ENCODE measurements at places on chromosomes 11 and 22.

DNA sequence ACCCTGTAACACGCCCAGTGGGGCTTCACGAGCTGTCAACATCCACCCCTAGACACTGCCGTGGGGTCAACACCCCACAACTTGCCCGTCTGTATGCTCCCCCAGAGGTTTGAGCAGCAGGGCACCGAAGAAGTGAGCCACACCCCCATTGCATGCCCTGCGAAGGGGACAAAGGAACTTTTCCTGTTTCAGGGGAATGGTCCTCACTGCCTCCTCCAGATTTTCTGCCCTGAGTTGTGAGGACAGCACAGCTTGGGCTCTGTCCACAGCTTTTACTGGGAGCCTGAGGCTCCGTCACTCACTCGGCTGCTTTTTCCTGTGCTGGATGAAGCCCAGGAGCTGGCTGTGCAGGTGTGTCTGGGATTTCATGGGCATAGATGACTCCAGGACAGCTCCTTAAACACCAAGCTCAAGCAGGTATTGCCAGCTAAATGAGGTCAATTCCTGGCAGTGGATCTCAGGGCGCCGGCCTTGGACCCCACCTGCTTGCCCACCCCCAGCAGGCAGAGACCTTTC is 40.2 kb upstream of the CCDC188 start:
- DNase-seq = no peak

DNA sequence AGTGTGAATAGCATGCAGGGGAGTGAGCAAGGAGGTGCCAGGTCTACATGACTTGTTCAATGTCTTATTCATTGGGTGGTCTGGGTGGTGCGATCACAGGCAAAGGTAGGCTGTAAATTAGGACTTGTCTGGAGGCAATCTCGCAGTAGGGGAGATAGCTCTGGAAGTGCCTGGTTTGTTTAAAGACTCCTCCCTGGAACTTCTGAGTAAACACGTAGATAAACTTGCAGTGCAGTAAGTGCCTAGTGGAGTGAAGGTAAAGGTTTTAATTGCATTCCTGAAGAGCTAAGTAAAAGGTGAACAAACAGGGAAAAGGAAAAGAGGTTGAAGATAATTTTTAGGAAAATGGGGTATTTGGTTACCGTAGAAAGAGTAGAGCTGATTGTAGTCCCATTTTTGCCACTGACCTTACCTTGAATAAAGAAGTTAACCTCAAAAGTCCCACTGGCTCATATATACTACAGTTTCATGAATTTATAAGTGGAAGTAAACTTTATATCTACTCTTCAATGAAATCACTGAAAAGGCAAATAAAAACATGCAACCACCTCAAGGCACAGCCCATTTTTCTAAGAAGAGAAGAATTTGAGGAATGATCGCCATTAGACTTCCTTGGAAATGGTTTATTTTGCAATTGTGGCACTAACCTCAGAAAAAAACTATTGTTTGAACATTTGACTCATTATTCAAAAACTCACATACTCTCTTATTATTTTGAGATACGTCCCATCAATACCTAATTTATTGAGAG is 44.3 kb downstream of the AASDHPPT start:
- no peak for DNase-seq

DNA sequence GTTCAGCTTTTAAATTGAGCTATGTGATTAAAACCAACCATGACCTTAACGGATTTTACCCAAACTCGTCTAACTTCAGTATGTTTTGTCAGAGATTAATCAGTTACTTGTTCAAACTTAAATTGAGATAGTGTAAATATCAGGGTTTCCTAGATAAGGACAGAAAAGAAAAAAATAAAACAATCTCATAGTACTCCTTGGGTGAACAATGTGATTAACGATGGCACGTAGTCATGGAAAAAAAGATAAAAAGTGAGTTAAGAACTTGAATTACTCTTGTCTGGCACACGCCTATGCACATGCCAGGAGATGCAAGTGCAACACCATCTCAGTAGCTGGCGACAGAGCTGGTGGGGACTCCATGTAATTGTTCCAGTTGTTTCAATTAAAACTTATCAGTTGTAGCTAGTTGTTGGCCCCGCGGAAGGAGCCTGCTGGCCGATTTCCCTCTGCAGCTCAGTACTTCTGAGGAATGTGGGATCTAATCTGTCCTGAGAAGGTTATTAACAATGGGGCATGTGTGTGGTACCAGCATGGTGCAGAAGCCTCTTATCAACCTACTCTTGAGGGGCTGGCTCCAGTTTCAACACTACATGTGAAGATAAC is 3.0 kb downstream of the RASSF10 start:
- DNase-seq = peak; percentile 33

DNA sequence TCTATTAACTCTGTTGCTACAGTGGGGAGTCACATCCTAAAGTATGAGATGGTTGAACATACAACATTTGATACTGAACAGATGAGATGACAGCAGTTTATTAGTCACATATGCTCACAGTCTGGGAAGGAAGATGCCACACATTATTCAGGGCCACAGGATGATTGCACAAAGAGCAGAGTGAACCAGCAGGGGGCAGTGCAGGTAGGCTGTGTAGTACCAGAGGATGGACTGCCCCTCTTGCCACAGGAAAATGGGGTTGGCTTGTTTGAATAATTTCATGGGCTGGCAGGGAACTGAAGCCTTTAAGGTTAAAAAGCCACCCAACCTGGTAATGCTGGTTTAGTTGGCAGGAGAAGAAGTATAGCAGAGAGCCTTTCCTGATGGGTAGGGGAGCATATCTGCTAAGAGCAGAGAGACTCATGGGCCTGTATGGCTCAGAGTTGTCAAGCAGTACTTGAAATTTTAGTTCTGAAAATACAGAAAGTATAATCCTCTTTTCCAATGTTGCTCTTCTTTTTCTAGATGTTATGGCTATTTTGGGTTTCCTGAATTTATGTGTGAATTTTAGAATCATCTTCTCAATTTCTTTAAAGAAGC is 180.4 kb upstream of the B3GAT1 start:
- peak; percentile 88 for DNase-seq

DNA sequence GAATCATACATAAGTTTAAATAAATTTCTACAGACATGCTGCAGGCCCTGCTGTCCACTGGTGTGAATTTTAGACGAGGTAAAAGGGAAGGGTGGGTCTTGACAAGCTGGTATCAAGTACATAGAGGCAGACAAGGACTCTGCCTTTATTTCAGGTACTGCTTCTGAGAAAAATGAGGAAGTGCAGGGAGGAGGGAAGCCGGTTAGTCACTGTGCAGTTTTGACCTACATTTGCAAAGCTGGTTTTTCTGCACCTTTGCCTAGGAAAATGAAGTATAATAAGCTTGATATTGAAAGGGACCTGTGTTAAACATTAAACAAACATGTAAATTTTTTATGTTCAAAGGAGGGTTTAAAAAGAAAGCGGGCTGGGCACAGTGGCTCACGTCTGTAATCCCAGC is 24.6 kb downstream of the TMEM45B start:
- no peak for DNase-seq

DNA sequence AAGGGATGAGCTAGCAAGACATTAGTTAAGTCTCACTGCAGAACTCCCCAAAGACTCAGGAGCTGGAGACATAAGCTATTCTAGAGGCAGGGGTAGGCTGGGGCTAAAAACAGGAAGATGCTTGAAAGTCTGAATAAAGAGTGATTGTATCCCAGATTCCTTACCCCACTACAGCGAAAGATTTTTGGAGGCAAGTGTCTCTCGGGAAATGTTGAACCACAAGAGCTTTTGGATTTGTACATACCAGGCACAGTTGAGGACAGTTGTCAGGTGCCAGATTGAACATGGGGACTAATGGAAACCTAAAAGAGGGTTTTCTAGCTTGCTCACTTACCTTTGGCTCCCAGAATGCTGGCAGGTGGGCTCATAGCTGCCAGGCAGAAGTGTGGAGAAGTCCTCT is 43.5 kb upstream of the OR9Q1 start:
- DNase-seq = no peak

DNA sequence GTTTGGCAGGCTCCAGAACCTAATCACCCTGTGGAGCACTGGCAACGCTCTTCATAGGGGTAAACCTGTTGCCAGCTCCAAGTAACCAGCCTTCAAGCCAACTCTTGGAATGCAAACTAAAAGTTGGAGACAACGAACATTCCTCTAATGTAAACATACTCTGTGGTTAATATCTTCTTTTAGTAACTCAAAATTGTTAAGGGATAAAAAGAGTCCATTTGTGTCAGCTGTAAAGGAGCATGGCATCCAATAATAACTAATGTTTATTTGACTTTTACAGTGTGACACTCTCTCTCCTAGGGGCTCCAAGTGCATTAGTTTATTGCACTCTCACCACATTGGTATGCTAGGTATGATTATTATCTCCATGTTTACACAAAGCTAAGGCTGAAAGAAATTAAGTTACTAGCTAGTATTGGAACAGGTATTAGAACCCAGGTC is 31.0 kb upstream of the AMOTL1 start:
- no peak for DNase-seq

DNA sequence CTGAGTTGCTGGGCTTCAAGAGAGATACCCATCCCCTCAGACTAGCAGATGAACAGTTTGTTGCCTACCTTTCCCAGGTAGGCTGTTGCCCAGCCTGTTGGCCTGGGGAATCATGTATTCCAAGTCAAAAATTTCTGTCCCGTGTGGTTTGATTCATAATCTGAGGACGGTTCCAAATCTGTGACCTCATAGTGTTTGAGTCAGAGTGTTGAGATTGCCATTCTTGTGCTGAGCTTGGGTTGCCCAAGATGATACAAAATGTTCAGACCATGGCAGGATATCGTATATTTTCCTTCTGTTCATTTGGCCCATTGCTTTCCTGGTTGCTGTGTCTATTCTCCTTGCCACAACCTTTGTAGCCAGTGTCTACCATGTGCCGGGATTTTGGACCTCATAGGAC is 64.3 kb downstream of the CYB5R2 start:
- DNase-seq = no peak

DNA sequence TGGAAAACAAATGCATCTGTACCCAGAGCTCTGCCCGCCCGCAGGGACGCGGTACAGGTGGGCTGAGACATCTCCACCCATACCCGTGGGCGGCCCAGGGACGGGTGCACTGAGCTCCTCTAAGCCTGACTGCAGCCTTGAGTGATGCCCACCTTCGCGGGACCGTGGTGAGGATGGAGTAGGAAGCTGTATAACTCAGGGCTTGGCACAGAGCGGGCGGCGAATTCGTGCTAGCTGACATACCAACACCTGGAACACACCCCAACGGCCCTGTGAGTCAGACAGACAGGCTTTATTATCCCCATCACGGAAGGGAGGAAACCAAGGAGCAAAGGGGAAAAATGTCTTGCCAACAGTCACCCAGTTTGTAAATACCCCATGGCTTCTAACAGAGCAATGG is 61.9 kb downstream of the SMCO4 start:
- DNase-seq = no peak

DNA sequence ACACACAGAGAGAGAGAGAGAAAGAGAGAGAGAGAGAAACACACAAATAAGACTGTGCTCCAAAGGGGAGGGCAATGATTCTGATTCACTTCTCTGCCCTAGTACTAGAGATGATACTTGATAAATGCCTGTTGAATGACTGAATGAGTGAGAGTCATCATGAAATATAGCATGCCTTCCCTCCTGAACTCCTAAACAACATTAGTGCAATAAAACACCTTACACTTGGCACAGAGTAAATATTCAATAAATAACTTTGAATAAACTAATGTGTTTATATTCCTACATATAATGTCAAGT is 511.2 kb upstream of the RAG2 start:
- DNase-seq = no peak

- DNase-seq = no peak
Measured at GRCh38 chr11:9461760-9462134, 935 bp downstream of the ZNF143 start.

- peak; percentile 42 for DNase-seq
Measured at GRCh38 chr22:45867906-45868555, 108.9 kb downstream of the WNT7B start.

GRCh38 chr11:63445720-63446119 is 45.2 kb downstream of the PLAAT5 start:
- DNase-seq = no peak

DNA sequence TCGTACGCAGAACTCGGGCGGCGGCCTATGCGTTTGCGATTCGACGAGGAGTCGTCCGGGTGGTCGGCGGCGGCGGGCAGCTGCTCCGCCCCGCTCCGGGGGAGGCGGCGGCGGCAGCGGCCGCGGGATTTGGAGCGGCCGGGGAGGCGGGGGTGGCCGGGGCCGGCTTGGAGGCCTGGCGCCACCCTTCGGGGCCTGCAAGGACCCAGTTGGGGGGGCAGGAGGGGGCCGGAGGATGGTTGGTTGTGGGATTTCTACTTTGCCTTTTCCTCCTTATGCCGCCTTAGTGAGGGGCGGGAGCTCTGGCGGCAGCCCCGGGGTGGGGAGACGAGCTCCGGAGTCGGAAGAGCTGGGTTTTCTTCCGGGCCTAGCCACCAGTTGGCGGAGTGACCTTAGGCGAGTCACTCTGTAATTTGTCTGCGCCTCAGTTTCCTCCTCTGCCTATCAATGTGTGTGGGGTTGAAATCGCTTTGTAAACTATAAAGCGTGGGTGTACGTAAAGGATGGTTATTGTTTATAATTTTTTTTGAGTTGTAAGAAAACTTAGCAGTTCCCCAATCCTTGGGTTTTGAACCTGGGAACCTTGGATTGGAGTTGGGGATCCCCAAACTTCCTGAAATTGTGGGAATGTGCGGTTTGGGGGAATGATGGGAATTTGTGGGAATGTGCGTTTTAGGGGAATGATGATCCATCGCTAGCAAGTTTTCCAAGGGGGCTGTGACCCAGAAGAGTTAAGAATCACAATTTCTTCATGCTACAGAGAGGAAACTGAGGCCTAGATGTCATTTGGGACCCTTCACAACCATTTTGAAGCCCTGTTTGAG is 679 bp downstream of the TUG1 start:
- peak; percentile 59 for DNase-seq

DNA sequence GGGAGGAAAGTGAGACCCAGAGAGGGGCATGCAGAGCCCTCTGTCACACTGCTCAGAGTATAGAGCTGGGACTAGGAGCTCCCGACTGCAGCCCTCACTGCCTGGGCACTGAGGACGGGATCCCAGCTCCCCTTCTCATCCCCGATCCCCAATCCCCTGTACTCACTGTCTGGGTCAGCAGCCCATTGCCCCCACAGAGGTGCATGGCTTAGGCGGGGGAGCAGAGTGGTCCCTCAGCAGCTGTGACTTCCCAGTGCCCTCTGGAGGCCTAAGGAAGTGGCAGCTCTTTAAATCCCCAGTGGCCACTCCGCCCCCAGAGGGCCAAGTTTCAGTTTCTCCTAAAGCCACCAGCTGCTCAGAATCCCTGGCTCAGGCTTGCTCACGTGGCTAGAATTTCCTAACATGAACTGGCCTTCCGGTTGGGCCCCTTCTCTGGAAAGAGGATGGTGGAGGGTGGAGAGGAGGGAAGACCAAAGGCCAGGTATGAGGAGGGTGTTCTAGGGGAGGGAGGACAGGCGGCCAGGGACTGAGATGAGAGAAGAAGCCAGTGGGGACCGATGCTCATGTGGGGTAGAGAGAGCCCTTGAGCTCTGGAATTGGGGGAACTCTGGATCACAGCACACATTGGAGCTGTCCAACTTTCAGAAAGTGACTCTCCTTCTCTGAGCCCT is at the start of gene BATF2:
Gene BATF2 (minus strand): TSS at position 262 of the 671 bp plus-strand sequence. CDS start 57 bp downstream, at position 205.
- peak; percentile 94 for DNase-seq

DNA sequence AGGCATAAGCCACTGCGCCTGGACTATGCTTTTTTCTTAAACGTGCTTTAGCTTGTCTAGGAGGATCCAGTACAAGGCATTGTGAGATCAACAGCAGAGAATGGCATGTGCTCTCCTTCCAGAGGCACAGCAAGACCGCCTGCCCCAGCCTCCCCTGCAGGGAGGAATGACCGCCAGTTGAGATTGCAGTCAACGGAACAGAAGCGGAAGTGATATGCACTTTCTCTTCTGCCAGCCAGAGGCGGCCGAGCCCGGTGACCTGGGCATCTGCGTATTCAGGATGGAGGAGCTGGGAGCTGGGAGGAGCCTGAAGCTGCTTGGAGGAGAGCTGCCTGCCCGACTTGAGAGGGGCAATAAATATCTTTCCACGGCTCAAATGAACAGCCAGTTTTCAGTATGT is 243.0 kb downstream of the CTTN start:
- DNase-seq = no peak
